ENCODE measurements at places on chromosomes 3 and 15.

GRCh38 chr3:188948281-188948996 is 223.3 kb upstream of the TPRG1 start:
- DNase-seq: peak; percentile 75

- DNase-seq: no peak
These were observed 118.8 kb downstream of the PLD1 start for GRCh38 chr3:171691485-171691884.

DNA sequence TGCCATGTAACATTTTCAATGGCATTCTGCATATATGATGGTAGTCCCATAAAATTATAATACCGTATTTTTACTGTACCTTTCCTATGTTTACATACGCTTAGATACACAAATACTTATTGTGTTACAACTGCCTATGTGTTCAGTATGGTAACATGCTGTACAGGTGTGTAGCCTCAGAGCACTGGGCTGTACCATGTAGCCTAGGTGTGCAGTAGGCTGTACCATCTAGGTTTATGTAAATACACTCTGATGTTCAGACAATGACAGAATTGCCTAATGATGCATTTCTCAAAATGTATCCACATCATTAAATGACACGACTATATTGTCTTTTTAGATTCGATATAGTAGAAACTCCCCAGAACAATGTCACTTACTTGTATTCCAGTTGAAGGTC is 22.7 kb downstream of the CD80 start:
- no peak for DNase-seq

DNA sequence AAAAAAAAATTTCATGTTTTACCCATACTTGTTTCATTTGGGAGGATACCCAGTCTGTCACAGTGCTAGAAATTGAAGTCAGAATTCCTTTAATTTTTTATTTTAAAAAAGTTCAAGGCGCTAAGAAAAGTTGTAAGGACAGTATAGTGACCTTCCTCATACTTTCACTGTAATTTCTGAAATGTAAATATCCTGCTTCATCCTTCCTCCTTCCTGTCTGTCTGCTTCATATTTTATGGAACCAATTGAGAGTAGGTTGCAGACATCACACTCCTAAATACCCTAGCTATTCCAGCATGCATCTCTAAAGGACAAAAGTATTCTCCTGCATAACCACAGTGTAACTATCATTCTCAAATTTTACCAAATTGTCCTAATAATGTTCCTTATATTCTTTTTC is 35.8 kb downstream of the CMTM8 start:
- DNase-seq: no peak

DNA sequence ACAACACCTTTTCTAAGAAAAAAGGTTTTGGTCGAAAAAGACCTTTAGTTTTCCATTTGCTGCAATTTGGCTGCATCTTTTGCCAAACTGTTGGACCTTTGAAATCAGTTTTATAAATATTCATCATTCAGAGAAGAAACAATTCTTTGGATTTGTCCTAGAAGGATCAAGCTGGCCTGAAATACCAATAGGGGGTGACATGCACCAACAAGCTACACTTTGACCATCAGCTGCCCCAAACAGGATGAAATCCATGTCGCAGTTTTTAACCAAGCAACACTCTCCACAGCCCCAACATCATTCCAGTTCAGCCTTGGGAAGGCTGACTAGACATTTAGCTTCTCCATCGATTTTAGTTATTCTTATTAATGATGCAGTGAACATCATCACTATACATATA is 9.8 kb downstream of the RPL15 start:
- DNase-seq: no peak

GRCh38 chr3:66406831-66407610 is 93.8 kb downstream of the LRIG1 start:
- peak; percentile 35 for DNase-seq

DNA sequence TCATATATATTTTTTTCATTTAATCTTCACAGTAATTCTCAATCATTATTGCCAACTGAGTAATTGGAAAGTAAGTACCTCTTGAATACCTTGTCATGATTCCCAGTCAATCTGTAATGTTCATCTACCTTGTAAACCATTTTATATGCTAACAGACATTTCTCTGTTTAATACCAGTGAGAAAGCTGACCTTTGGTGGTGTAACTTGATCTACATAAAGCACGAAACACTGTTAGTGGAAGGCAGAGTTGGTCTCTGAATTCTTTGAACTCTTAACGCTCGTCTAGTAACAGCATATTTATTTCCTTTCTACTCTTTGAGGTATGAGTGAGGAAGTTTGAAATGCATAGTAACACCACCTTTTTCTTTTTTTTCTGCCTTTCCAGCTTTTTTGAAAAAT is 59.5 kb downstream of the SLC25A26 start:
- DNase-seq: no peak

- DNase-seq: no peak
These were observed 255.0 kb upstream of the ROPN1 start for GRCh38 chr3:124246949-124247348.

- no peak for DNase-seq
These were observed 17.7 kb downstream of the CLEC3B start for GRCh38 chr3:45043728-45044299.

- no peak for DNase-seq
These were observed 27.1 kb downstream of the CCDC13 start for GRCh38 chr3:42745776-42746454.

DNA sequence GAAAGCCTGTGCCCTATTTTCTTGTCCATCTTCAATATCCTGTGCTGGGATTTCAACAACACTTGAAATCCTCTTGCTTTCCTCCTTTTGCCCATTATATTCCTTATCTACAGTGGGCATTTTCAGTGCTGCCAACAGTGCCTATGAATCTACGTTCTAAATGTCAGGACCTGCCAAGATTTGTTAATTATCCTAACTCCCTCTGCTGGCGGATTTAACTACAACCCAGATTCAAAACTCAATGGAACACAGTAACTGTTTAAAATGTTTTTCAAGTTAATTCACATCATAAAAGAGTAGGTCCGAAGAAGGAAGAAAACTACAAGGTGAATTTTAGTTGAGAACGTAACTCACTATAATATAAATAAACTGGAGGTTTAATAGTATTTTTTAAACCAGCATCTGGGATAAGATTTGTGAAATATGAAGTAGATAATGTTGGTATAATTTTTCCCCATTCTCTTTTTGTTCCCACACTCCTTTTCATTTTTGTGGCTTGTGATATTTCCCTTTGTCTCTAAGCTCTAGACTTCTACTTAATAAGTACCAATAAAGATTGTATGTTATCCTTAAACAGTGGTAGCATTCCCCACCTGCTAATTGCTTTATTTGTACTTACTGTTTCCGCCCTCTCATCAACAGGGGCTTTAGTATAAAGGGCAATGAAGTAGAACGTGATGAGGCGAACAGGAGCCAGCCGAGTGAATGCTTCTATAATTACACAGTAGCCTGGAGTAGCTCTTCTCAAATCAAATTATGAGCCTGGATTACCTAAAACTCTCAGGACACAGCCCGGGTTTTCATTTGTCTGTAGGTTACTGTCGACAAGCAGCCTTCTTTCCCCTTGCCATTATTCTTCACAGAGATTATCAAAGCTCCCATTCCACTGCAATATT is 302.5 kb upstream of the ATP11B start:
- DNase-seq: no peak

- no peak for DNase-seq
These were observed 156.0 kb downstream of the ISL2 start for GRCh38 chr15:76492538-76492937.

DNA sequence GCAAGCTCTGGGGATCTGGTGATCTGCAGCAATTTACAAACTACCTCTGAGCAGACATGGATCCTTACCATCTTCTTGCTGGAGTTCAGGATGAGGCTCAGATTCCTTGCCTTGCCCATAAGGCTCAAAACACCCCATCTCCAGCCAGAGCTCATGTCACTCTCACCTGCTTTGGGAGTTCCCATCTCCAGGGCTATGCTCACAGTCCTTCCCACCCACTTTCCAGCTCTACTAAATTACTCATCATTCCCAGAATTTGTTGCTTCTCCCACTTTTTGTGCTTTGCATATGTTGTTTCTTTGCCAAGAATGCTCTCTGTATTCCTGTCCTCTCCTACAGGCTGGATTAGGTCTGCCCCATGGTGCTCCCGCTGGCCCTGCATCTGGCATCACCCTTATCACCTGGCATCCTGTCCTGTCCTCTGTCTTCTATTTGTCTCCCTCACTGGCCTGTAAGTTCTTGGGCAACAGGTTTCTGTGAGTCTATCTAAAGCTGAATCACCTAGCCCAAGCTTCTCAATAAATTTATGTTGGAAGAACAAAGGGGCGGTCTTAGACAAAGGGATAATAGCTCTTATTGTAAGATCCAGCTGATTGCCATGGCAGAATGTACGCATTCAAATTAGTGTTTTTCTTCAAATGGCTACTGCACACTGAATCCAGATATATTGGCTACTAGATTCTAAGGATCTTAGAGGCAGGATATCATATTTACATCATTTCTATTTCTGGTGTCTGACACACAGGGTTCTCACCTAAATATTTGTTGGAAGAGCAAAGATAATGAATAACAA is 179.2 kb downstream of the CLSTN2 start:
- DNase-seq: no peak

GRCh38 chr3:107884719-107885460 is 205.9 kb downstream of the CD47 start:
- DNase-seq: no peak

GRCh38 chr3:114627770-114628169 is 333.9 kb downstream of the TIGIT start:
- no peak for DNase-seq

DNA sequence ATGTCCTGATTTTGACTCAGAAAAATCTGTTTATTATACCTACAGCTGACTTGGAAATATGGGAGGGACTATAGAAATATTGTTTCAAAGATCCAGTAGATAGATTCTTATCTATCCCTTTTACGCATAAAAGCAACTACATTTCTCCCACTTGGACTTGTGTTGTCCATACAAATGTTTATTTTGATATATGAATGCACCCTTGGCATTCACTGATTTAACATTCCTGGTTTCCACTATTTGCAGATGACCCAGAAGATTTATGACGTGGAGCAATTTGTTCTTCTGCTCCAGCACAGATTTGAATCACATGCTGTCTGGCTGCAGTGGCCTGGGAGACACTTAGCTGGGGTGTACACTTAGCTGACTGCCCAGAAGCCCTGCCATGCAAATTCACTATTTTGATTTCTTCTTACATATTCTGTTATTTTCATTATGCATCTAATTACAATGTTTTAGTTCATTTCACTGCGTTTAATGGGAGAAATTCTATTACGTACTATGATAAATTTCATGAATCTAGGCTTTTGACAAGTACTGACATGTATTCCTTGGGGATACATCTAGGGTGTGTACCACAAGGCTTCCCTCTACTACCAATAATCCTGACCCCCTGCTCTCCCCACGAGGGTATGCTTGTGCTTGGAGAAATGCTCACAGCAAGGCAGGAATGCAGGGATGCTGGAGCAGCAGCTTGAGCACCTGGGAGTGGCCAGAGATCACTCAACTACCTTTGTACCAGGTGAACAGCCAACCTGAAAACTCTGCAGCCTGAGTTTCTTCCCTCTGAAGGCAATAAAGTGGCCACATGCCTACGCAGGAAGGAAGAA is 223.6 kb upstream of the TBL1XR1 start:
- no peak for DNase-seq

GRCh38 chr15:95946241-95946640 is 384.3 kb upstream of the NR2F2 start:
- no peak for DNase-seq

GRCh38 chr3:151316267-151316991 is at the start of gene GPR87:
TSS of gene GPR87 (minus strand) at chr3:151316820. CDS start at chr3:151300100, 16,720 bp downstream.
- no peak for DNase-seq

DNA sequence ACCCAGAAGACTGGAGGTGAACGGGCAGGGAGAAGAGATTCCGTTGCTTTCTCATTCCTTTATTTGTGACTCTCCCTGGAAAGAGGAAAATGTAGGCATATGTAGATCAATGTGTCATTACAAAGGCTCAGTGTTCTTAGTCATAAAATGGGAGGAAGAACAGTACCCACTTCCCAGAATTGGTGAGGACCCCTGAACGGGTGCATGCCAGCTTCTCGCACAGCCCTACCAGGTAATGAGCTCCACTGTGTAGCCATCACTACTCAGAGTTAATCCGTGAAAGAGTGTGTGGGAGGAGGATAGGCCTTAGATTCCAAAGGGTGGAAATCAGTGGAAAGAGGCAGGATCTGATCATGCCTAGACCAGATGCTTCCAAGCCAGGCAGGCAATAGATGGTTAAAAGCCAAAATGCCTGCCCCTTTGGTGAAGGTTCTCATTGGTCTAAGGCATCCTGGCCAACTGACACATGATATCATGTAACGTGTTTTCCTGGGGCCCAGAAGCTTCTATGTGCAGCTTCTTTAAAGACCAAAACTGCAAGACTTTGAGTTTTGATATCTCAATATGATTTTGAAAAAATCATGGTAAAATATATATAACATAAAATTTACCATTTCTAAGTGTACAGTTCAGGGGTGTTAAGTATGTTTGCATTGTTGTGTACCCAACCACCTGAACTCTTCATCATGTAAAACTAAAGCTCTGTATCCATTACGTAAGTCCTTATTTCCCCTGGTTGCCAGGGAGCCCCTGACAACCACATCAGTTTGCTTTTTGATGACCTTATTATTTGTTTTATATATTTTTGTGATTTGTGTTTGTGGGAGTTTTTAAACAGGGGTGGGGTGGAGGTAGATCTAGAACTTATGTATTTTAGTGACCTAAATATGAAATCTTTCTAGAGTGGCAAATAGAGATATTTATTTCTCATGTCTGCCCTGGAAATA is 402.2 kb upstream of the CFAP20DC start:
- DNase-seq: no peak

DNA sequence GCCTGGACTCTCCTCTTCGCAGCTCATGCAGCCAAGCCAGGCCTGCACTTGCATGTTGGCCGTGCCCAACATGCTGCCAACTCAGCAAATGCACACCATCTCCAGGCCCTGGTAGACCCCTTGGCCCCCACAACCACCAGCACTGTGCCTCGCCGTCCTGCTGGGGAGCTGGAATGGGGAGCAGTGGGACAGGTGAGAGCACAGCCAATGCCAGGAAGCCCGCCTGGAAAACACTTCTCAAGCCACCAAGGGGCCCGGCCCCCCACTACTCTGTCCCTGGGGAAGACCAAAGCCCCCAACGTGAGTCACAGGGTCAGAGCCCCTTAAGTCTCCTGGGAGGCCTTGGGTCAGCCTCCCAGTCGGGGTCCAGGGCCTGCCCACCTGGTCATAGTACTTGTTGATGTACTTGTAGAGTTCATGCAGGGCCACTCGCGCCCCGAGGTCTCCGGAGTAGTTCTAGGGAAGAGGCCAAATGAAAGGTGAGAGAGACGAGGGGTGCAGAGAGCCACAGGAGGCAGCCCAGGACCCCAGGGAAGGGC is 24.5 kb downstream of the PLXNB1 start:
- DNase-seq: no peak

- DNase-seq: no peak
These were observed 457.4 kb downstream of the MAGI1 start for GRCh38 chr3:65581313-65581712.

DNA sequence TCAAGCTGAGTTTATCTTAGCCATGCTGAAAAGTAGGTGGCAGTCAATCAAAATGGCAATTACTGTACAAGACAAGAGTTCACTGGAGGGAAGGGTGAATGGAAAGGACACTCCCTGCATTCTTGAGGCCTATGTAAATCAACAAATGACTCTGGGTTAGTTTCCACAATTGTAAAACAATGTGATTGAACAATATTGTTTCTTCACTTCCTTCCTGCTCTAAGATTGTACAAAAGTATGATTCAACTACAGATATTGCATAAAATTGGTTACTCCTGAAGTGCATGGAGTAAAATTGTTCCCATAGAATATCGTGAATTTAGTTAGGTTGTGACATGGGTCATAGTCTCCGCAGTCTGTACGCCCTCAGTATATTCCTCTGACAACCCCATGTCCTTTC is 277.6 kb downstream of the LPP start:
- DNase-seq: no peak
